ENCODE measurements at places on chromosomes 16 and 17. TPM values are rescaled to one million over a fixed set of nuclear protein-coding genes. Genes with fewer than 3 reads are reported as not detected.

DNA sequence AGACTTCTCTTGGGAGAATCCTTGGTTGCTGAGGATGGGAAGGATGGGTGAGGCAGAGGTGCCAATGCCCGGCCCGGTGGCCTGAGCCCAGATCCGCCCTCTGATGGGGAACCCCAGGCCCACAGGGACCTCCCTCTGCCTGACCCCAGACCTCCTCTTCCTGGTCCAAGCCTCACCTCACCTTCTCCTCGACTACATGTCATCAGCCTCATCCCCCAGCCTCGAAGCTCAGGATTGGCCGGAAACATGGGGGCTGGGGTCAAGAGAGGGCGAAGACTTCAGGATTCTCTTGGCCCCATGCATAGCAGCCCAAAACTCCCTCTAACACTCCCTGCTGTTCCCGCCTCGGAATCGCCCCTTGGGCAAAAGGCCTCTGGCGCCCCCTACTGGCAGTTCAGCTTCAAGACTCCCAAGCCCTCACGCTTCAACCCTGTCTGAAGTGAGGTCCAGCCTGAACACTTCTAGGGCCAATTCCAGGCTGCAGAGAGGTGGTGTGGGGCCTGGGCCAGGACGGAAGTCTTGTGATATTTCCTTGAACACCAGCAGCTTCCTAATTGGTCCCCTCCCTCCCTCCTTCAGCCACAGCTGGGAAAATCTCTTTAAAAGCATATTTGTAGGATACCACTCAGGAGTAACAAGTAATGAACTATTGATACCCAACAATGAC is 47.2 kb downstream of the ARHGAP27 start:
- DNase-seq = peak; percentile 90

DNA sequence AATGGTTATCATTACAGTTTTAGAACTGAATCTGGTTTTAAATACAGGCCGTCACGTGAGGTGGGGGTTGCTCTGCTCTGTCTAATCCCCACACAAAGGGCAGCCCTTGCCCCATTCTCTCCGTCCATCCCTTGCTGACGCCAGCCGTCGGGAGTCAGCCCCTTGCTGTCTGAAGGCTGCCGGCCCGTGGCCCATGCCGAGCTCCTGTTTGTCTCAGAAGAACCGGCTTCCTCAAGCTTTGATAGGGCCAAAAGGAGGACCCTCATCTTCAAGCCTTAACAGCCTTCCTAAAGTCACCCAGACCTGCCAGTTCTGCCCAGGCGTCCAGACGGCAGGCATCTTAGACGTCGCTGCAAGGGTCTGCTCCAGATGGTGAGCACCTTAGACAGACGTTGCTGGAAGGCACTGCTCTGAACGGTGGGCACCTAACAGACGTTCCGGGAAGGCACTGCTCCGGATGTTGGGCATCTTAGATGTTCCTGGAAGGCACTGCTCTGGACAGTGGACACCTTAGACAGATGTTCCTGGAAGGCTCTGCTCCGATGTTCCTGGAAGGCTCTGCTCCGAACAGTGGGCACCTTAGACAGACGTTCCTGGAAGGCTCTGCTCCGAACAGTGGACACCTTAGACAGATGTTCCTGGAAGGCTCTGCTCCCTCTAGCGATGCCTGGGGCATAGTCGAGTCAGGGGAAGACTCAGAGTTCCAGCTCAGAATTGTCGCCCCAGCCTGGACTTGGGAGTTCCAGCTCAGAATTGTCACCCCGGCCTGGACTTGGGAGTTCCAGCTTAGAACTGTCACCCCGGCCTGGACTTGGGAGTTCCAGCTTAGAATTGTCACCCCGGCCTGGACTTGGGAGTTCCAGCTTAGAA is 35.1 kb upstream of the CHMP6 start:
- no peak for DNase-seq

DNA sequence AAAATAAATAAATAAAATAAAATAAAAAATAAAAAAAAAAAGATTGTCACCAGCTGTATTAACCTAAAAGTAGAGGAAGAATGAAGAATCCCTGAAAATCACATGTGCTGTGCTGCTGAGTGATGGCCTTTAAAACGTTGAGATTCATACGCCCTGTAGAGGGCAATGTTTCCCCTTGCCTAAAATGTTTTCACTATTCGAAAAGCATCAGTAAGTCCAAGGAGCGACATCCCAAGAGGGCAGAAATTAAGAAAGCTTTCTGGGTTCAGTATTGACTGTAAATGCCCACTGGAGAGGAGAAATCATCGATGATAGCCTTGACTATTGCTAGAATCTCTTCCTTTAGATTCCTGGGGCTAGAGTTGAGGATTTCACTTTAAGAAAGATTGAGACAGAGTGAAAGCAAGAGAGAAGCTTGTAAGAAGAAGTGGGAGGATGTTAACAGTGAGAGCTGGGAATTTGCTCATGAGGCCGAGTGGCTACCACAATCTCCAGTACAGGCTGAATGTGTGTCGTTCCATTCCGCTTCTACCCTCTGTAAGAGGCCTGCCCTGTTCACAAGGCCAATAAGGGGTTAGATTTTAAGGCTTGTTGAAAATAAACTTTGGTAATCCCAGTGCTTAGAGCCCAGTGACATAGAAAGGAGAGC is 170.8 kb upstream of the FAM20A start:
- DNase-seq = peak; percentile 62

- no peak for DNase-seq
Observed at GRCh38 chr17:66638707-66639479, 196.0 kb upstream of the CACNG5 start.

- no peak for DNase-seq
Observed at GRCh38 chr17:4505187-4505586, 6.5 kb downstream of the SPNS2 start.

- no peak for DNase-seq
Observed at GRCh38 chr17:41836550-41837196, 641 bp upstream of the NT5C3B start.

GRCh38 chr16:82639666-82640336 is 13.0 kb downstream of the CDH13 start:
- DNase-seq = no peak

GRCh38 chr17:65229621-65229995 is 92.4 kb downstream of the RGS9 start:
- DNase-seq = no peak

DNA sequence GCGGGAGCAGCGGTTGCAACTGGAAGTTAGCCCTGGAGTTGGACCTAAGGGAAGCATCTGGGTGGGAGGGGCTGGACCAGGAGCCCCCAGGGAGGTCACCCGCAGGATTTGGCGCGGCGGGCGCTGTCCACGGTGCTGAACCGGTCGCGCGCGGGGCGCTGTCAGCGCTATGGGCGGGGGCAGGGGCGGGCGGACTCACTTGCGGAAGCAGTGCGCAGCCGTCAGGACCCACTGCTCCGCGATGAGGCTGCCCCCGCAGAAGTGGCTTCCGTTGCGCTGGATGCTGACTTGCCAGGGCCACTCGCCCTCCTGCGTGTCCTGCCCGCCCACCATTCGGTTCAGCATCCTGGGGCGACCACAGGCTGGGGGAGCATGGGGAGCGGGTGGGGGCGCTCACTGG is 4.5 kb downstream of the PRSS27 start:
- DNase-seq = peak; percentile 58

GRCh38 chr17:82984751-82985427 is 94.5 kb upstream of the METRNL start:
- no peak for DNase-seq

DNA sequence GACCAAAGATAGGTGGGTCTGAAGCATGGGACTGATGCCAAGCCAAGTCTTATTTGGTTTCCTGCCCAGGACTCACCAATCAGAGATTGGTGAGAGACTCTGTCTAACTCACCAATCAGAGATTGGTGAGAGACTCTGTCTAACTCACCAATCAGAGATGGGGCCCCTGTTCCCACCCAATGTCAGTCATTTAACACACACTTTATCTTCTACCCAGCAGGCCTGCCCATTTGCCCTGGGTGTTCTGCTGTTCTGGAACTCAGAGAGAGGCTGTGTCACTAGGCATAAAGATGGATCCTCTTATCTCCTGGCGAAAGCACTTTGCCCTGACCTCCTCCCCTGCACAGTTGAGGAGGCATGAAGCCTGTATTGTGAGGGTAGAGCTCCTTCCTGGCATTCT is 5.4 kb upstream of the RHOT1 start:
- no peak for DNase-seq

- no peak for DNase-seq
Observed at GRCh38 chr16:14056970-14057369, 14.1 kb upstream of the MRTFB start.

GRCh38 chr17:42329025-42329976 is 41.0 kb downstream of the STAT5A start:
- DNase-seq = peak; percentile 34

DNA sequence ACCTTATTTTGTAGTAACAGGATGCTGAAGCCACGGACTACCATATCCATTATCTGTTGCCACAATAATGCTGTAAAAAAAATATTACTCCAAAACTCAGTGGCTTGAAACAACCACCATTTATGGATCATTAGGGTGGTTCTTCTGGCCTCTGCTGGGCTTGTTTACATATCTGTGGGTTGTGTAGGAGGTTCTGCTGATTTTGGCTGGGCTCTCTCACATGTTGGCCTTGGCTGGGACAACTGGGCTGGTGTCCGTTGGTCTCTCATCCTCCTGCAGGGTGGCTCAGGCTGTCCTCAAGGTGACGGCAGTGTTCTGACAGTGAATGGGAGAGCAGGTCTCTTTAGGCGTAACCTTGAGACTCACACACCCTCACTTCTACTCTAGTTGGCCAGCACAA is 76.0 kb downstream of the GPR139 start:
- no peak for DNase-seq

GRCh38 chr17:45147581-45148182 is 593 bp upstream of the HEXIM1 start:
- DNase-seq = peak; percentile 95

DNA sequence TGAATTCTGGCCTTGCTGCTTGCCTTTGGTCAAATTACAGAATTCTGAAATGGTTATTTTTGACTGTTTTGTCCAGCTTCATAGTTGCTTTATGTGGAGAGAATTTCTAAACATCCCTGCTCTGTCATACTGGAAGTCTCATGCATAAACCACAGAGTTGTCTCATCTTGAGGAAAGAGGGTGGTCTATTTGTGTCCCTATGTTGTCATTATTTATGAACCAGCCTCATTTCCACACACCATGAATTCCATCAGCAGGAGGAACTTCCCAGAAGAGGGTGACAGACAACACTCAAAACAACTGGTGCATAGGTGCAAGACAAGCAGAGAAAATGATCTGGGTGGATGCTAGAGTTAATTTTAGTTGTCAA is 525.8 kb upstream of the GOT2 start:
- DNase-seq = no peak

- DNase-seq = peak; percentile 63
Observed at GRCh38 chr16:19389246-19389645, 28.4 kb upstream of the TMC5 start.

GRCh38 chr17:37295888-37296287 is 79.9 kb upstream of the C17orf78 start:
- no peak for DNase-seq

DNA sequence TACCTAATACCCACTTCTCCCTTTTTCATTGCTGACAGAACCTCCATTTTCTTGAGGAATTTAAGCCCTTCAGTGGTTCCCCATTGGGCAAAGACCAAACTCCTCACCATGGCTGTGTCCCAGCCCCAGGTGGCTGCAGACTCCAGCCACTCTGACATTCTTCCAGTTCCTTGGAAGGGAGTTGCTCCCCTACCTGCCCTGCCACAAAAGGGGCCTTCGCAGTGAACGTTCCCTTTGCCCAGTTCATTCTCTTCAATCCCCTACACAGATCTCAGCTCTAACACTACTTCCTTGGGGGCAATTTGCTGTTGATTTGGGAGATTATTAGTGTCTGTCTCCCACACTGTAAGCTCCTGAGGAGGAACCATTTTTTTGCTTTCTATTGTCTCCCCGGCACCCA is 3.2 kb upstream of the AKTIP start:
- no peak for DNase-seq

DNA sequence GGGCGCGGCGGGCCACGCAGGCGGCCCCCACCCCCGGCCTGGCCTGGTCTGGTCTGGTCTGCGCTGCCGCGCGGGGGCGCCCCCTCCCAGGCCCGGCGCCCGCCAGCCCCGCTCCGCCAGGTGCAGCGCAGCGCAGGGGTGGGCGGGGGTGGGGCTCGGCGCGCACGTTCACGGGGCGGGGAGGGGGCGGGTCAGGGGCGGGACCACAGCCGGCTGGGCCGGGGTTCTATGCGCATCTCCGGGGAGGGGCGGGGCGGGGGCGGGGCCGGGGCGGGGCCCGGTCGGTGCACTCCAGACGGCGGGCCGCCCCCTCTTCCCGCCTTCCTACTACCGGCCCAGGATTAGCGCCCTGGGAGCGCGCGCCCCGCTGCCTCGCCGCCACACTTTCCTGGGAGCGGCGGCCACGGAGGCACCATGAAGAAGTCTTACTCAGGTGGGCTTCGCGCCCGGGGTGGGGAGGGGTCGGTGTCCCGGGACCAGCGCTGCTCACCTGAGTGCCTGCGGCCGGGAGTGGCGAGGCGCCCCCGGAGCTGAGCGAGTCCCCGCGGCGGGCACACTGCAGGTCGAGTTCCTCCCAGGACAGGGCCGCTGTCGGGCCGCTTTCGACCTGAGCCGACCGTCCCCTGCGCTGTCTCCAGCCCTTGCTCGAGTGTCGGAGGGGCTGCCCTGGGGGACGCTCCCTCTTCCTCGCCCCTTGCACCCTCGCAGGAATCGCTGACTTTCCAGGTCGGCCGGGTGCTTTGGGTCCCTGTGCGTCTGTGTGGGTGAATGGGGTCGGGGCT is 140.5 kb downstream of the SEC14L1 start:
- DNase-seq = no peak

DNA sequence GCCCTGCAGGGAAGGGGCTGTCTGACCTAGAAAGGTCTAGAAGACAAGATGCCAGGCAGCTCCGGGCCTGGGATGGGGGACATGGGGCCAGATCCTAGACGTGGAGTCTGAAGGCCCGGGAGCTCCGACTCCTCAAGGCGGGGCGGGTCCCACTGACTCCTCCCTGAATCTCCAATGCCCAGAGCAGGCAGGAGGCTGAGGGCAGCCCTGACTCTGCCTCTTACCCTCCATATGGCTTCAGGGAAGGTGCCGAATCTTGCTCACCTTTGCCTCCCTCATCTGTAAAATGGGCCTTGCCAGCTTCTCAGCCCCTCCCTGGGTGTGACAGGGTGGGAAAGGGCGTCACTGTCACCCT is 14.8 kb downstream of the VASN start:
- no peak for DNase-seq

Gene KCNG4
- polyA plus RNA-seq = 0.06 TPM

Gene PIRT
- polyA plus RNA-seq = 0.04 TPM

Gene TSPOAP1
- polyA plus RNA-seq = 57.0 TPM

Gene TM4SF5
- not detected for polyA plus RNA-seq

Gene GDPD3
- 20.0 TPM for polyA plus RNA-seq

Gene SOX9
- polyA plus RNA-seq = 72.1 TPM

Gene HOXB4
- 14.1 TPM for polyA plus RNA-seq

Gene CRYM
- polyA plus RNA-seq = 2.9 TPM

Gene GNGT2
- 2.8 TPM for polyA plus RNA-seq

Gene SLC16A13
- 5.0 TPM for polyA plus RNA-seq

Gene SALL1
- polyA plus RNA-seq = 0.35 TPM

Gene RAB11FIP3
- 57.5 TPM for polyA plus RNA-seq

Data from left lung (tissue), 14 donors.